Activated CD4-positive, alpha-beta memory T cell treated with anti-CD3 and anti-CD28 coated beads, Interleukin-2, amount 10 ng/mL, durations not matched to agents 7 days and 5 days (primary cell): ENCODE measurements at places on chromosomes 3 and 15. TPM values are rescaled to one million over a fixed set of nuclear protein-coding genes. Genes with fewer than 3 reads are reported as not detected.

SYNPR gene
- not detected for total RNA-seq

FEZF2 gene
- not detected for total RNA-seq

NAALADL2 gene
- total RNA-seq = not detected

CHAC1 gene
- total RNA-seq = 22.0 TPM

SERF2 gene
- total RNA-seq = 907 TPM

MEX3B gene
- 0.91 TPM for total RNA-seq

TNFAIP8L3 gene
- total RNA-seq = 0.13 TPM

CCR1 gene
- 20.0 TPM for total RNA-seq

CLDN18 gene
- total RNA-seq = not detected

MASP1 gene
- not detected for total RNA-seq

TMEM40 gene
- total RNA-seq = not detected

BRPF1 gene
- total RNA-seq = 41.9 TPM

RYR3 gene
- total RNA-seq = not detected

LSMEM2 gene
- not detected for total RNA-seq

SLTM gene
- total RNA-seq = 108 TPM

IMP3 gene
- total RNA-seq = 75.5 TPM

ST8SIA2 gene
- total RNA-seq = not detected

KLHDC8B gene
- total RNA-seq = 1.2 TPM

SLC15A2 gene
- total RNA-seq = 2.5 TPM

CACNA1D gene
- 3.2 TPM for total RNA-seq

PYDC2 gene
- not detected for total RNA-seq

CCR3 gene
- total RNA-seq = 1.2 TPM

LRRC2 gene
- 0.35 TPM for total RNA-seq

TEX55 gene
- not detected for total RNA-seq

REC114 gene
- not detected for total RNA-seq

MTFMT gene
- 13.3 TPM for total RNA-seq

ESYT3 gene
- total RNA-seq = 0.43 TPM
